ENCODE measurements at places on chromosomes 16 and 17.

DNA sequence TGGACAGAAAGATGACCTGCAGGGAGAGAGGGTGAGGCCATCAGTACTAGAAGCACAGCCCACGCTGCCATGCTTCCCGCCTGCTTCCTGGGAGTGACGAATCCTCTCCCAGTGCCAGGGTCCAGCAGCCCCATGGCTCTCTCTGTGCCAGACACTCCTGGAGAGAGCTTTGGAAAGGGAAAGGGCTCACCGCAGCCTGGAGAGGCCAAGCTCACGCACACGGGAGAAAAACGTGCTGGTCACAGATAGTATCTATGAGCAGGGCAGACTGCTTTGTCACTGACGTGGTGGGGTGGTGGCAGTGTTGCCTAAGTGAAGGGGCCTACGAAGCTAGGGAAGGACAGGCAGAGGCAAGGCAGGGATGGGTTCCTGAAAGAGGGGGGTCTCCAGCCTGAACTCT lies 5.4 kb downstream of the WBP2 start:
- no peak for DNase-seq

- DNase-seq, result no peak
Measured at GRCh38 chr16:35480988-35481387, 2021.6 kb downstream of the TP53TG3F start.

DNA sequence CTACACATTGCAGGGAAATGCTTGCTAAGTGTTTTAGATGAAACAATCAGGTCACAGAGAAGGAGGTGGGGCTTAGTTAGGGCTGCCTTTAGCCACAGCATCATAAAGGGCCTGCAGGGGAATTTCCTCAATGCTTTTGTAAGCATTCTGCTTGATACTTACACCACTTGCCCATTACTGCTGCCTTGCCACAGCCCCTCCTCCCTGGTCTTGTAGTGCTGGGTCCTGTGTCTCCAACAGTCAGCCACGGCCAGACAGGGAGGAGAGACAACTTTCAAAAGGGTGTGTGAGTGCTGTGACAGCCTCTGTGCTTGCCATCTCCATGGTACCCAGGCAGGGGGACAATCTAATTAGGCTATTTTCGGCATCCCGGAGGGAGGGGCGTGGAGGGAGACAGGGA lies 111.2 kb downstream of the SHISA9 start:
- no peak for DNase-seq

DNA sequence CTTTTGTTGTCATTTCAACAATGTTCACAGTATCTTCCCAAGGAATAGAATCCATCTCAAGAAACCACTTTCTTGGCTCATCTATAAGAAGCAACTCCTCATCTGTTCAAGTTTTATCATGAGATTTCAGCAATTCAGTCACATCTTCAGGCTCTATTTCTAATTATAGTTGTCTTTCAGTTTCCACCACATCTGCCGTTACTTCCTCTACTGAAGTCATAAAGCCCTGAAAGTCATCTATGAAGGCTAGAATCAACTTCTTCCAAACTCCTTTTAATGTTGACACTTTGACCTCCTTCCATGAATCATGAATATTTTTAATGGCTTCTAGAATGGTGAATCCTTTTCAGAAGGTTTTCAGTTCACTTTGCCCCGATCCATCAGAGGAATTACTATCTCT lies 102.1 kb downstream of the CDH13 start:
- DNase-seq, result no peak
